Mononuclear cell (primary cell): ENCODE measurements at places on chromosomes 12 and 14. TPM values are rescaled to one million over a fixed set of nuclear protein-coding genes. Genes with fewer than 3 reads are reported as not detected.

DNAL1 gene
- 1.5 TPM for total RNA-seq

BDKRB2 gene
- under 0.01 TPM for total RNA-seq

TAS2R9 gene
- not detected for total RNA-seq

PGAM5 gene
- total RNA-seq, result 13.9 TPM

L2HGDH gene
- 1.2 TPM for total RNA-seq

TUNAR gene
- 0.21 TPM for total RNA-seq

FAM90A1 gene
- total RNA-seq, result not detected

GPRC5A gene
- total RNA-seq, result 1.6 TPM

KRT6B gene
- total RNA-seq, result not detected

LGR5 gene
- not detected for total RNA-seq

ESR2 gene
- 1.3 TPM for total RNA-seq

PPM1A gene
- 105 TPM for total RNA-seq

STON2 gene
- 25.9 TPM for total RNA-seq

KCNJ8 gene
- not detected for total RNA-seq

SMIM41 gene
- 0.42 TPM for total RNA-seq

SLC2A14 gene
- 0.21 TPM for total RNA-seq

ZNF740 gene
- total RNA-seq, result 15.2 TPM

TMEM260 gene
- 11.4 TPM for total RNA-seq

WNT5B gene
- not detected for total RNA-seq

HOXC10 gene
- total RNA-seq, result not detected

OTUB2 gene
- 0.10 TPM for total RNA-seq

NYNRIN gene
- under 0.01 TPM for total RNA-seq

LMNTD1 gene
- total RNA-seq, result not detected

DIO3 gene
- total RNA-seq, result not detected

DDX11 gene
- 33.9 TPM for total RNA-seq

LRP6 gene
- 4.9 TPM for total RNA-seq

RFX4 gene
- total RNA-seq, result not detected

CD27 gene
- total RNA-seq, result 24.3 TPM

MFAP5 gene
- not detected for total RNA-seq

CCDC175 gene
- total RNA-seq, result 0.84 TPM

C14orf180 gene
- not detected for total RNA-seq

SMAGP gene
- 3.0 TPM for total RNA-seq

LMO3 gene
- not detected for total RNA-seq

IL31 gene
- total RNA-seq, result not detected

ABCD2 gene
- 4.8 TPM for total RNA-seq

PTPRQ gene
- not detected for total RNA-seq

GSG1 gene
- total RNA-seq, result not detected

GAPDH gene
- total RNA-seq, result 2,093 TPM

KITLG gene
- 0.21 TPM for total RNA-seq
